ENCODE measurements at places on chromosomes 6 and 20.
A peak's percentile ranks its signal among the peaks of the same experiment; 100 is the strongest.

GRCh38 chr20:55632592-55632991 is 372.7 kb downstream of the CBLN4 start:
- DNase-seq, result no peak

DNA sequence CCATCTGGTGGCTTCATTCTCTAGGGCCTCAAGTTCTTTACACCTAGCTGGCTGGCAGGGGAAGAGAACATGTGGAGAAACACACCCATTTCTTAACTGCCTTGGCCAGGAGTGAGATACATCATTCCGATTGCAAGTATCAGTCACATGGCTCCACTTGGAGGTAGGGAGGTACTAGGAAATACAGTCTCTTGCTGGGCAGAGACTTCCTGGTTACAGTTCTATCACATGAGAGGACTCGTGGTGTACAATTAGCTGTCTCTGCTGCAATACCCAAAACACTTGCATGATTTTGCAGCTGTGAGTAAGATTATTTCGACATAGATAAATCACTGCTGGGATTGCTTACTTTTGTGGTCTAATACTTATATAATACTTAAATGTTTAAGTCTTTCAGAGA is 51.1 kb downstream of the GTF2H5 start:
- no peak for DNase-seq

- peak; percentile 37 for DNase-seq
Observed at GRCh38 chr20:49575551-49576060, 7.7 kb upstream of the PTGIS start.

GRCh38 chr6:166221040-166221439 is 53.4 kb upstream of the TBXT start:
- no peak for DNase-seq

- no peak for DNase-seq
Observed at GRCh38 chr6:12275107-12275506, 15.1 kb upstream of the EDN1 start.

- DNase-seq, result peak; percentile 82
Observed at GRCh38 chr20:59571551-59572314, 32.6 kb upstream of the PHACTR3 start.

DNA sequence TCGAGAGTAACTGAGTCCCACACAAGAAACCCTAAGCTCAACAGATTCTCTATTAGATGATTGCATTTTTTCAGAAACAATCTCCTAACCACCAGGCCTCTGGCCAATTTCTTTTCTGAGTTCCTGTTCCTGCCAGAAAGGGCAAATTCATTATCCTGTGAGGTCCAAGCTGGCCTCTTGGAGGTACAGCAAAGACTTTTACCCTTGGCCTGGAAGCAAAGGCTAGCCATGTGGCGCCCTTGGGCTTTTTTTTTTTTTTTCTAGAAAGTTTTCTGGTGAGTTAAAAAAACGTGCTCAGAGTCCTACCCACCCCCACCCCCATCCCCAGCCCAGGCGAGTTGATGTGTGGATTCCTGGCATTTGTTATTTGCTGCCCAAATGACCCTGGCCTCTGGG is 59.0 kb upstream of the EEF1A1 start:
- DNase-seq, result peak; percentile 77

- no peak for DNase-seq
Observed at GRCh38 chr20:9241232-9241692, 172.4 kb downstream of the PLCB4 start.

GRCh38 chr6:4885341-4885933 is 109.2 kb downstream of the CDYL start:
- no peak for DNase-seq

DNA sequence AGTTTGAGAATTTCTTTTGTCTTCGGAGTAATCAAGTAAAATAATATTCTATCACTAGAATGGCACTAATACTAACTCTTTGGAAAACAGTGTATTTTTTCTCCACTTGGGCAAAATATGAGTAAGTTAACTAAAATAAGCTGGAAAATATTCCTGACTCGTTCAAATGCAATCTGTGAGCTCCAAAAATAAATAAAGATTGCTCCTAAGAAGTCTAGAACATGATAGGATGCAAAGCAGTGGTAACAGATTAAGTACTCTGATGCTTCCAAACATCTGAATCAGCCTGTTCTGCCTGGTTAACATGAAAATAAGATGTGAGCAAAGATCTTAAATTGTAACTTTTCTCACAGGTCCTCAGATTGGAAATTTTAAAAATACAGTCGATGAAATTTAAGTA is 285.1 kb upstream of the ID4 start:
- no peak for DNase-seq

GRCh38 chr6:138052783-138053182 is 54.4 kb downstream of the PERP start:
- DNase-seq, result no peak

DNA sequence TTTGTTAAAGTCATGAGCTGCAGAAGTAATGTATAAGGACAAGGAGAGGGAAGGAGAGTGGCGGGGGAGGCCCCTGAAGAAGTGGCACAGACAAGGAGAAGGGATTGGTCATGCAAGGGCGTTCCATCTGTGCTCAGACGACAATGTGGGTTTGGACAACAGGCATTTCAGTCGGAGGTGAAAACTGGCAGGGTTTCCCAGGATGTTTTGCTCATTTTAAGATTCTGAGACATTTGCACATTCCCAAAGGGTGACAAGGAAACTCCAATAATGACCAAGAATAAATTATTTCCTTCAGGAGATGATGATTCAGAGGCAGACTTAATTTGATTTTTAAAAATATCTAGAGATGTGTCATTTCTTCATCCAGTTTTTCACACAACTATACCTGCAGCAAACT is 181.8 kb downstream of the HIVEP2 start:
- DNase-seq, result no peak

- peak; percentile 51 for DNase-seq
Observed at GRCh38 chr6:40912158-40912946, 126.7 kb downstream of the UNC5CL start.

Measured in Caco-2 (cell line).